ENCODE measurements at places on chromosomes 6 and 20.

GRCh38 chr6:52190409-52190808 is 4.2 kb downstream of the IL17A start:
- H3K27me3 ChIP-seq, result 0 out of 2 replicates have a peak, but pooled peaks cover 6% of the 10 kb centered on the region
- H3K27ac ChIP-seq, result no peak overlapping the region
- no peak for DNase-seq
- no peaks in the 10 kb centered on the region for H3K36me3 ChIP-seq
- H3K4me1 ChIP-seq, result no peaks in the 10 kb centered on the region

GRCh38 chr6:33840048-33840926 is 36.5 kb upstream of the MLN start:
- H3K36me3 ChIP-seq, result no peaks in the 10 kb centered on the region
- H3K4me3 ChIP-seq, result no peak overlapping the region
- no peaks in the 10 kb centered on the region for H3K27me3 ChIP-seq

DNA sequence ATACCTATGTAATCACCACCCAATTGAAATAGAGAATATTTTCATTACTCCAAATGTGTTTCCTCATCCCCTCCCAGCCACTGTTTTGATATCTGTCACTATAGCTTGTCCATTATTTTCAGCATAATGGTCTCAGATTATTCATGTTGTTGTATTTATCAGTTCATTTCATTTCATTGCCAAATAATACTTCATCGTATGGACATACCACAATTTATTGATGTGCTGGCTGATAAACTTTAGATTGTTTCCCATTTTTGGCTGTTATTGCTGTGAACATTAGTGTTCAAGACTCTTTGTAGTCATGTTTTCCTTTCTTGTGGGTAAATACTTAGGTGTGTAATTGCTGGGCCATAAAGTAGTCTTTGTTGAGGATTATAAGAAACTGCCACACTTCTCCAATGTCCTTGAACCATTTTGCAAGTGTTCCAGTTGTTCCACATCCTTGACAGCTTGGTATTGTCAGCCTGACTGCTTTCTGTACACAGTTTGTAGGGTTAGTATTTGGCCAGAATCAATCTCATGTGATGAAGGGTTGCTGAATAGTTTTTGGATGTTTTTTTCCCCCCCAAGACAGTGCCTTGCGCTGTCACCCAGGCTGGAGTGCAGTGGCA is 44.3 kb downstream of the JARID2 start:
- H3K36me3 ChIP-seq, result no peaks in the 10 kb centered on the region
- peaks cover 35% of the 10 kb centered on the region for H3K4me1 ChIP-seq
- no peak for DNase-seq
- no peak overlapping the region for H3K27ac ChIP-seq

GRCh38 chr6:149311766-149312165 is 5.7 kb upstream of the TAB2 start:
- no peak overlapping the region for H3K4me3 ChIP-seq
- no peak for DNase-seq
- H3K27ac ChIP-seq, result no peak overlapping the region
- no peaks in the 10 kb centered on the region for H3K36me3 ChIP-seq
- no peaks in the 10 kb centered on the region for H3K27me3 ChIP-seq

DNA sequence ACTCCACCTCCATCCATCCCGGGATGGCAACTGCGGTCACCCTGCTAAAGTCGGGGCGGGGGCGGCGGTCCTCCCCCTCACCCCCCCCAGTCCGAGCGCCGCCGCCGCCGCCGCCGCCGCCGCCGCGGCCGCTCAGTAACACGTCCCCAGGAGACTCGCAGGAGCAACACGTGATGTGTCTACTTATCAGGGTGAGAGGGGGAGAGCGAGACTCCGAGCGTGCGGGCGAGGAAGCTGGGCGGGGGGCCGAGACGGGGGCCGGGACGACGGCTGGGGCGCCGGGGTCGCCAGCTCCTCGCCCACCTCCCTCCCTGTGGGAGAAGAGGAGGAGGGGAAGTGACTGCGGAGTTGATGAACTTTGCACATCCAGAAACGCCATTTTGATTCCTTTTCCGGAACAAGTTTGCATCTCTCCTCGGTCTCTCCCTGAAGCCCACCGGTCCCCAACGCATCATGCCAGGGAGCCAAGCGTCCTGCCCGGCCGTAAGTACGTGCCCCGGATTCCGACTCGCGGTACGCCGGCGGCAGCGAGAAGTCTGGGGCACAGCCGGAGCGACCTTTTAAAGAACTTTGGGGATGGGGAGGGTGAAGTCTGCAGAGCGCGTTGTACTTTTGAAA is at the start of gene RREB1:
Gene RREB1, plus strand, starts transcription at position 384 of the 618 bp plus-strand sequence. CDS start 73,951 bp downstream, outside the sequence.
- peak; percentile 22 for DNase-seq
- peak within 1 kb of the TSS; percentile 69 for H3K27ac ChIP-seq
- H3K36me3 ChIP-seq, result peaks cover 12% of the 10 kb centered on the region
- H3K4me3 ChIP-seq, result peak within 1 kb of the TSS; percentile 87
- H3K27me3 ChIP-seq, result no peaks in the 10 kb centered on the region
- H3K4me1 ChIP-seq, result peaks cover 17% of the 10 kb centered on the region

DNA sequence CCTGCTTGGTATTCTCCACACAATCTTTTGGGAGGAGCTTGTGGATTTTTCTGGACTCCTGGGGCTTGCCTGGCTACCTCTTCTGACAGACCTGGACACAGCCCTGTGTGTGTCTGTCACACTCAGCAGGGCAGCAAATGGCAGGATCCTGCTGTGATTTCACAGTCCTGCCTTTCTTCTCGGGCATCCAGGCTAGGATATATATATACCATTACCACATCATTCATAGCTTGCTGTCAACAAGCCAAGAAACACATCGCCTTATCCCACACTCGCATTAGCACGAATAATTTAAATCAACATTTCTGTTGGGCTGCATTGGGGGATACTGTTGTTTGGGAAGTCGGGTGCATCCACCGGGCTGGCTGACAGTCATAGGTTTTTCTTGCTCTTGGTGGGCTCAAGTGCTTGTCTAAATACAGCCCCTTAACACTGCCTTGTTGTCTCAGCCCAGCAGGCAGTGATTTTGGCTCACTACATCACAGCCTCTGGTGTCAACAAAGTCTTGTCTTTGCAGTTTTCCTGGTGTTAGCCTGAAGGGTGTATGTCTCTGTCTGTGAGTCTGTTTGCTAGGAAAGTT is 154.9 kb upstream of the FERMT1 start:
- H3K36me3 ChIP-seq, result no peaks in the 10 kb centered on the region
- no peak overlapping the region for H3K27ac ChIP-seq
- H3K4me1 ChIP-seq, result no peaks in the 10 kb centered on the region
- no peaks in the 10 kb centered on the region for H3K27me3 ChIP-seq
- DNase-seq, result no peak

DNA sequence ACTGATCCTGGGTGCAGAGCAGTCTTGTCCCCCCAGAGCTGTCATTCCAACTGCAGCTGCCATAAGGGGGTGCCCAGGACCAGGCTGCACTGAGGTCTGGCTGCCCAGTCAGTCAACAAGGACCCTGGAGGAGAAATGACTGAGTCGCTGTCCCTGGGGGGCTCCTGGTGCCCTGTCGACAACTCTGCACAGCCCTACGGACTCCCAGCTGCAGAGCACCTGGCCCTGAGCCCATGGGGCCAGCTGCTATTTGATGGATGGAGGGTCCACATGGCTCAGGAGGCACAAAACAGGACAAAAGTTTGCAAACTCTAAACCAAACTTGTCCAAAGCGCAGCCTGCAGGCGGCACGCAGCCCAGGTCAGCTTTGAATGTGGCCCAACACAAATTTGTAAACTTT is 46.3 kb upstream of the RPS6KA2 start:
- H3K36me3 ChIP-seq, result no peaks in the 10 kb centered on the region
- H3K27me3 ChIP-seq, result no peaks in the 10 kb centered on the region
- peaks cover 8% of the 10 kb centered on the region for H3K4me1 ChIP-seq
- H3K27ac ChIP-seq, result no peak overlapping the region
- no peak overlapping the region for H3K4me3 ChIP-seq

GRCh38 chr6:3533981-3534380 is 77.1 kb upstream of the SLC22A23 start:
- H3K27ac ChIP-seq, result no peak overlapping the region
- no peaks in the 10 kb centered on the region for H3K27me3 ChIP-seq
- H3K4me3 ChIP-seq, result no peak overlapping the region
- H3K36me3 ChIP-seq, result no peaks in the 10 kb centered on the region

GRCh38 chr6:32962213-32962826 is 6.1 kb upstream of the BRD2 start:
- no peaks in the 10 kb centered on the region for H3K27me3 ChIP-seq
- H3K27ac ChIP-seq, result no peak overlapping the region
- H3K36me3 ChIP-seq, result no peaks in the 10 kb centered on the region
- H3K4me3 ChIP-seq, result no peak overlapping the region
- peaks cover 4% of the 10 kb centered on the region for H3K4me1 ChIP-seq

DNA sequence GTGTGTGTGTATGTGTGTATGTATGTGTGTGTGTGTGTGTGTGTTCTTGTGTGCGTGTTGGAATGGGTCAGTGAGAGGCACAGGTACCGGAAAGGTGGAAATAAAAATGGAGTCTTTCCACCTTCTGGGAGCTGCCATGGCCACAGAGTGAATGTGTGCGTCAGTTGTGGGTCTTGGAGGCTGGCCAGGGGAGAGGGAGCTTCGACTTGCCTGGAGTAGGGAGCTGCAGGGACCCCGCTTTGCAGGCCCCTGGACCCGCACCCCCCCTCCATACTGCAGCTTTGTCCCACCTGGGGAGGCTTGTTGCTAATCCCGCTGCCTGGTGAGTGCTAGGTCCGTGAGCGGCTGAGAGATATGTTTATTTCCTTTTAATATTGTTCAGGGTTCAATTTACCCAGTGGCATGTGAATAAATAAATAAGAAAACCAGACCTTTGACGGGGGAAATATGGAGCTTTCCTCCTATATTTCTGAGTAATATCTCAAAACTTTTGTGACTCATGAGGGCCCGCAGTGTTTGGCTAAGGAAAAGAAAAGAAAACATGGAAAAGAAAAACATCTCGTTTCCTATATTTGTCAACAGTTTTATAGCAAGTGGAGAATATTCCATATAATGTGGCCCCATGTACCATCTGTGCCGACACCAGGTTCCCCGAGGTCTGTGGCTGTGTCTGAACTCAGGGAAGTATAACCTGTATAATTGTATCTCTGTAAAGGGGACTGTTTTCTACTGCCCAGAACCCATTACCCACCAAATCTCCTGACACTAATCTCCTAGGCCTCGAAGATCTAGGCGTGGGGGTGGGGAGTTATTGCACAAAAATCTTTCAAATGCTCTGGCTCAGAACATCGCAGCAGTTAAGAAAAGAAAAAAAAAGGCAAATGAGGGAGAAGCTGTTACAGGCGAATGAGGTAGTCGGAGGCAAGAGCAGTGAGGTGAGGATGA is 24.6 kb upstream of the CCDC167 start:
- no peak overlapping the region for H3K4me3 ChIP-seq
- peaks cover 46% of the 10 kb centered on the region for H3K4me1 ChIP-seq
- no peaks in the 10 kb centered on the region for H3K36me3 ChIP-seq
- DNase-seq, result peak; percentile 78
- H3K27me3 ChIP-seq, result peaks cover 2% of the 10 kb centered on the region

DNA sequence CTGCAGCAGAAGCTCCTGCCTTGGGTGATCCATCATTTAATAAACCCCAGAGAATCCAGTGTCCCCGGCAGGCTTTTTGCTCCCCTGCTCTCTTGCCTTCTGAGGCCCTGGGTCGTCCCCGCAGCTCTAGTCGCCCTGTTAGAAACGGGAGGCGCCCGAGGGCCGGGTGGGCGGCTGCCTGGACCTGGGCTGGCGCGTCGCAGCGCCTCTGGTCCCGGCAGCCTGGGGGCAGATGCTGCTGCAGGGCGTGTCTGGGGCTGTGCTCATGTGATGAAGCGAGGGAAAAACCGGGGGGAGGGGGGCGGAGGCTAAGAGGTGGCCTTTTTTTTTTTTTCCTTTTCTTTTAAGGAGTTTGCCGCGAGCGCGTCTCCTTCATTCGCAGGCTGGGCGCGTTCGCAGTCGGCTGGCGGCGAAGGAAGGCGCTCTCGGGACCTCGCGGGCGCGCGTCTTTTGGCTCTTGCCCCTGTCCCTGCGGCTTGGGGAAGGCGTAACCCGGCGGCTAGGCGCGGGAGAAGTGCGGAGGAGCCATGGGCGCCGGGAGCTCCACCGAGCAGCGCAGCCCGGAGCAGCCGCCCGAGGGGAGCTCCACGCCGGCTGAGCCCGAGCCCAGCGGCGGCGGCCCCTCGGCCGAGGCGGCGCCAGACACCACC is 394 bp downstream of the AKAP12 start:
- peak; percentile 72 for DNase-seq
- H3K4me3 ChIP-seq, result peak overlapping the region; percentile 47
- H3K4me1 ChIP-seq, result peaks cover 7% of the 10 kb centered on the region
- no peak overlapping the region for H3K27ac ChIP-seq

GRCh38 chr20:32158943-32159660 is 48.4 kb downstream of the PLAGL2 start:
- no peak overlapping the region for H3K27ac ChIP-seq
- no peak overlapping the region for H3K4me3 ChIP-seq
- peaks cover 75% of the 10 kb centered on the region for H3K36me3 ChIP-seq
- H3K27me3 ChIP-seq, result no peaks in the 10 kb centered on the region

DNA sequence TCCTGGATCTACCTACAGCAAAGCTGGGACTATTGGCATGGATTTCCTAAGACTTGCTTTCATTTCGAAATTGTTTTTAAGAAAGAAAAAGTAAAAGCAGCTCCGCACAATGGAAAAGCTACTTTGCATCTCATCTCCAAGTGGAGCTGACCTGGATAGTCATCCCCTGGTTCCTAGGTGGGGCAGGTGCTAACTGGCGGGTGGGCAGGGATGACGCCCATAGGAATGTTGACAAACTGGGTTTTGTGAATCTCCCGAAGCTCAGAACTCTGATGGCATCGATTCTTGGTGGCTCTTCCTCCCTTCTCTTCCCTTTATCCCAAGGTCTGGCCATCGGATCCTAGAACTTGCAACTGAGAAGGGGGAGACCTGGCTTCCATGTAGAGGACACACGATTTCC is 12.4 kb upstream of the EZR start:
- H3K27me3 ChIP-seq, result no peaks in the 10 kb centered on the region
- no peak overlapping the region for H3K27ac ChIP-seq
- H3K36me3 ChIP-seq, result no peaks in the 10 kb centered on the region
- DNase-seq, result no peak

DNA sequence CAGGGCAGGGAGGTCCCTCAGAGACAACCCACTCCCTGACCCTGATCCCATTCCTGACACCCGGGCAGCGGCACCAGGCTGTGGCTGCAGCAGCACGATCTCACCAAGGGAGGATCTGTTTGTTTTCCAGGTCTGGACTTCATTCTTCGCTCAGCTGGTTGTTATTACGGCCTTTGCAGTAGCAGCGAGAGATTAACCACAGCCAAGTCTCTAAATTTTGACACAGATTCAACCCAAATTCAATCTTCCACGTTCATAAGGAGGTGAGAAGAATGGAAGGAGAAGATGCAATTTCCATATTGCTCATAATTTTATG is 91.1 kb upstream of the THBS2 start:
- DNase-seq, result no peak
- no peak overlapping the region for H3K27ac ChIP-seq
- H3K36me3 ChIP-seq, result no peaks in the 10 kb centered on the region
- H3K4me3 ChIP-seq, result no peak overlapping the region

GRCh38 chr6:18395856-18396197 is 8.7 kb downstream of the RNF144B start:
- peaks cover 9% of the 10 kb centered on the region for H3K36me3 ChIP-seq
- no peaks in the 10 kb centered on the region for H3K27me3 ChIP-seq
- DNase-seq, result no peak
- H3K4me1 ChIP-seq, result peaks cover 30% of the 10 kb centered on the region
- no peak overlapping the region for H3K4me3 ChIP-seq
- 0 out of 2 replicates have a peak overlapping the region, but pooled peaks have one; percentile 16 for H3K27ac ChIP-seq
